ENCODE measurements at places on chromosomes 6 and 20.

DNA sequence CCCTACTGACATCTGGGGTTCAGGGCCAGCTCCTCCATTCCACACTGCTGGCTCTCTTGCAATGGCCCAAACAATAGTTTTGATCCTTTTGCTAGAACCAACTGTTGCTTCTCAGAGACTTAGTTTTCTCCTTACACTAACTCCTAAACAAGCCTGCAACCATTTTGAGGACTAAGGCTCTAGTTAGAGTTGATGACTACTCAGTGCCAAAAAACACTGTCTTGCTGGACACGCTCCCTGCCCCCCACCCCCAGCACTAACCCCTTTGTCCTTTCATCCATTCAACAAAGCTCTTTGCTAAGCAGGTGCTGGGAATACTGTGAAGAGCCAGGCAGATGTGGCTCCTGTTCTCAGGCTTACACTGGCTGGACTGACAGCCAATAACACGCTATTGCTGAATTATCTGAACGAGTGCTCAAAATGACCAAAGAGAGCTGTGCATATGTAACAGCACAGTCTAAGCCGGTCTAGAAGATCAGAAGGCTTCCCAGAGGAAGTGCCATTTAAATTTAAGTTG is 17.6 kb downstream of the GCLC start:
- DNase-seq: no peak

- no peak for DNase-seq
Observed at GRCh38 chr6:88914180-88914579, 49.2 kb downstream of the RNGTT start.

DNA sequence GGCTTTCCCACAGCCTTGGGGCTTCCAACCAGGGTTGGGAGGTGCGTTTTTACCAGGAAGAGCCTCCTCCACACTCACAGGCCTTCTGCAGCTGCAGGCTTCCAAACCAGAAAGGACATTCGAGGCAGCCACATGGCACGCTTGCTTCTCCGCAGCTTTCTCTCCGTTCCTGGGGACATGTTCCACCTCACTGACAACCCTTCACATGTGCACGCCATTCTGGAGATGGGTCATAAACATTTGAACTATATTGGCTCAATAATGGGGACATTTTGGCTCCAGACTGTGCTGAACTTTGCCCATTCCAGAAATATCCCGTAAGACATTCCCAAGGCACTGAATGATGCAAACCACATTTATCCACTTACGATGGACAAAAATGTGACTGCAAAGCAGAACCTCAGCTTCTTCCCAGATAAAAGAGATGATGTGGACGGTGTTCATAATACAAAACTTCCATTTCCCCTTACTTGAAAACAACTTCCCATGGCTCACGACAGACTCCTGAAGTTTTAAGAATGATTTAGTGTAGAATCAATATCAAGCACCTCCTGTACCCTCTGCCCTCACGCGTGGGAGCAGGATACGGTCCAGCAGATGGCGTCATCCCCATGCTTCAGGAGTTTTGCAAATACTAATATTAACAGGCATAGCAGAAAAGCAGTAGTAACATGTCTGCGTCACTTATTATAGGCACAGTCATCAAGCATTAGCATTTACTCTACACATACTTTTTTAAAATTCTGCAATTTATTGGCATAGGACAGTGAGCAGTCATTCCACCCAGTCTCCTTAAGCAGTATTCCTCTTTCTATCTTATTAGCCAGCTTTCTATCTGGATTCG is 25.4 kb upstream of the FOXF2 start:
- peak; percentile 26 for DNase-seq

GRCh38 chr6:43254138-43254817 is 11.0 kb downstream of the TTBK1 start:
- DNase-seq: no peak

GRCh38 chr20:34791289-34792020 is 34.0 kb downstream of the NCOA6 start:
- peak; percentile 66 for DNase-seq

DNA sequence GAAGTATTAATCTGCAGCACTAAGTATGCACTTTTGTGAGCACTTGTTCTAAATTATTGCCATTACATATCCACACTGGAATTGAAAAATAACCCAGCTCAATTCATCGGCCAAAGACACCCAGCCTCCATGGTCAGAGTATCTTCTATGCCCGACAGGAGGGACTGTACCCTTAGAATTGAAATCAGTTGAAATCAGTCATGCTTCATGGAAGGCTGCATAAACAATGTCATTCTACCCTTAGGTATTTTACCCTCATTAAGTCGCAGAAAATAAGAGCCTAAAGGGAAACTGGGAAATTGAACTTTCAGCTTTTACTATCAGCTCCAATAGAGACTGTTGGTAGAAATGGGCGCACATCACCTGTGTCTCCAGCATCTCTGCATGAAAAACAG is 2.9 kb upstream of the RAMACL start:
- DNase-seq: no peak

GRCh38 chr6:23002044-23002619 is 432.8 kb downstream of the HDGFL1 start:
- DNase-seq: no peak

DNA sequence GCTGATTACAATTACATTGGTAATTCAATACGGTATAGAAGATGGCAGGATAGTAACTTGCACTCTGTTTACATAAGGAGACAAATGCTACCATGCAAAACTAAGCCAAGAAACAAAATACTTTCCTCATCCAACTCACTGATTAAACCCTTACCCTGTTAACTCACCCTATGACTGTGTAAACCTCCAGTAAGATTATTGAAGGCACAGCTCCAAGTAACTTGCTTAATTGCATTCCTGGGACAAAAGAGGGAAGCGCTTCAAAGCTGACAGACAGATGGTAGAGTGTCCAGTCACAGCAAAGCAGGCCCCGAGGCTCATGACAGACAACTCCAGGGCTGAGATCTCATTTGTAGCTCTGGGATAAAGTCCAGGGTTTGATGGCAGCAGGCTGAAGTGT is 6.9 kb upstream of the KIF16B start:
- DNase-seq: no peak

DNA sequence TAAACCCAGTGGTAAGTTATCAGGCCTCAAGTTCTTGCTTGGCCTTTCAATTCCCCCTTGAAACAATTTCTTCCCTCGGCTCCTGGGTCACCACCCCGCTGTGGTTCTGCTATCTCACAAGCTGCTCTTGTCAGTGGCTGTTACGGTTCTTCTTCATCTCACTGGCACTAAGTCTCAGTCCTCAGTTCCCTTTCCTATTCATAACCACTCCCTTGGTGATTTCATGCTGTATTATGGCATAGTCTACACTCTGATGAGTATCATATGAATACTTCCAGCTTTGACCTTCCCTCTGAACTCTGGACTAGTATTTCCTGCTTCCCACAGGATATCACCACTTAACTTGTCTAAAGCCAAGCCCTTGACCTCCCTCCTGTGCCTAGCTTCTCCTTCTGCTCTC is 7.9 kb downstream of the TAAR1 start:
- no peak for DNase-seq

DNA sequence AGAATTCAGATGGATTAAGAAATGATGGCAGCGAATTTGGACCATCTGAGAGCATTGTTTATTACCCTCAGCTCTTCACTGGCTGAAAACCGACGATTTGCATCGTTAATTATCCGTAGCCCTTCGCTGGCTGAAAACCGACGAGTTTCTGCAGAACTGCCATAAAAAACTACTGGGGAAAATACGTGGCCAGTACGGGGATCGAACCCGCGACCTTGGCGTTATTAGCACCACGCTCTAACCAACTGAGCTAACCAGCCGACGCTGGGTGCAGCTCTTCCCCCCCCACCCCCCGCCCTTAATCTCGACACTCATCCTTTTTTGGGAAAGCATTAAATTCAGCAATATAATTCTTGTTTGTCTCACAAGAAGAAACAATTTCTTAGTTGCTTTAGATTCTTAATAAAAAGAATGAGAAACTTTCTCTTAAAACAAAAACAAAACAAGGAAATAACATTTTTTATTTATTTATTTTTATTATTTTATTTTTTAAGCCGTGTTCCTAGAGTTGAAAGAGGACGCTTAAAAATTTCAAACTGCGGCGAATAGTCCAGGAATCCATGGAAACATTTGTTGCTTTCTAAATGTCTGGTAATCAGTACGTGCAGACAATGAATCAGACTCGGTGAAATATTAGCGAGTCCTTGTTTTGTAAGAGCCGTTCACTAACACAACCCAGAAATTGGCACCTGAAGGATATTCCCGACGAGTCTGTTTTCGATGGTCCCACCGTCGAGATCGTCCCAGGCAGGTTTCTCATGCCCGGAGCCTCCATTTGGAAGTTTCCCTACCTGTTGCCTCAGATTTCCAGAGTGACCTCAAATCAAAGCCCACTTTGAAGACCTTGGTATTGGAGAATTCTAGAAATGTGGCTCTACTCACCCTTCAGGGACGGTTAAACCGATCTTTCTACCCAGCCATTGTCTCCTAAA is 27.8 kb downstream of the PRSS16 start:
- peak; percentile 57 for DNase-seq

DNA sequence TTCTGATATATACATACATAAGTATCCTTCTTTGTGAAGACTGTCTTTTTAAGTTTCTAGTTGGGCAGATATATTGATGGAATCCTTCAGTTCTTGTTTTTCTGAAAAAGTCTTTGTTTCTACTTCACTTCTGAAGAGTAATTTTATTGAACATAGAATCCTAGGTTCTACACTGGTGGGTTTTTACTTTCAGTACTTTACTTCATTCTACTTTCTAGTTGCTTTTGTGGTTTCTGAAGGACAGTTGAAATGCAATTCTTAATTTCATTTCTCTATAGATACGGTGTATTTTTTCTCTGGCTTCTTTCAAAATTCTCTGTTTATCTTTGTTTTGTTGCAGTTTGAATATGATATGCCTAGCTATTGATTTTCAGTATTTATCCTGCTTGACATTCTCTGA is 105.3 kb downstream of the HMGCLL1 start:
- DNase-seq: no peak

DNA sequence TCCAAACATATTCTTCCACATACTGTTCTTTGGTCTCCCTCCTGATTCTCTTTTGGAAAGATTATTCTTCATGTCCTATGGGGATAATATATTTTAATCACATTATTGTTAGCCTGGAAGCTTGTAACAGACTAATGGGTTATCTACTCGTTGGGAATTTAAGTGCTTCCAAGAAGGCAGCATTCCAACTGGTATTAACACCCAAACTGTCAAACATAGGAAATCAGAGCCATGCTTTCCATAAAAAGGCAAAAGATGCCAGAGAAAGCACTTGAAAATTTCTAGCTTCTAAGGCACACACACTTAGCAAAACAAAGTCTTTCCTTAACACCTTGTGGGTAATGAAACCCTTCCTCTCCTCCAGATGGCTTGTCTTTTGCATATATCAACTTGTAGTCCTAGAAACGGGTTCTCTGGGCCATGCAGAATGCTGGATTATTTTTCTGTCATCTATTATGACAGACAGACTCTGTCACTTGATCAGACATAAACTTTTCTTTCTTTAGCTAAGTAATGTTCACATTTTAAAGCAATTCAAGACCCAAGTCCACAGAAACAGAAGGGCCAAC is 41.5 kb downstream of the B4GALT5 start:
- DNase-seq: no peak

- DNase-seq: no peak
Observed at GRCh38 chr20:43849496-43850186, 65.0 kb upstream of the TOX2 start.

DNA sequence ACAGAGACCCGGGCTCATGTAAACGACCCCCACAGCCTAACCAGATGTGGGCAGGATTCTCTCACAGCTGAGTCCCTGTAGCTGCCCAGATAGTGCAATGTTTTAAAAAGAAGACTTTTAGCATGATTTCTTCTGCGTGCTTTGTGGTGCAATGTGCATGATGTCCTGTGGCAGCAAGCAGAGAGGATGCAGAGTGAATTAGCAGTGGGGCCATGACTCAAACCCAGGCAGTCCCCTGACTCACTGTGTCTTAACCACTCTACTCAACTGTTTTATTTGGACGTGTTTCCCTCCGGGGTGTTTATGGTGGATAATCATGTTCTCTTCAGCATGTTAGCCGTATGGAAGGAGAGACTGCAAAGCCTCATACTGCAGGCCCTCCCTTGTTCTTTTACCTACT is 247.9 kb downstream of the SLC24A3 start:
- DNase-seq: no peak

DNA sequence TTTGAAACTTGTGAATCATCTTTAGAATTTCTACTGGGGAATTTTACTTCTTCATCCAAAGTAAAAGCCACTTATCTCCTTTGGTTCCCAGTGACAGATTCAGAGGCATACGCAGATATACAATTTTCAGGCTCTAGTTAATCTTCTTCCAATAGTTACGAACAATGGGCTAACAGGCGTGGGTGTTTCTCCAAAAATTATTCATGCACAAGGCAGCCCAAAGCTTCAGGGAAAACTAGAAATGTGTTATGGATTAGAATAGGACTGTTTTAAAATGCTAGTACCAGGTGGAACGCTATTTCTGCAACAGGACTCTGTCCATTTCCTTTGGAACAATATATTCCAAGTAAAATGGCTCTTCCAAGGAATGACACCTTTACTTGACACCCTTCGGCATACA is 102.2 kb downstream of the ZNF217 start:
- no peak for DNase-seq

GRCh38 chr20:35307666-35308653 is 15.7 kb upstream of the FAM83C start:
- DNase-seq: no peak

DNA sequence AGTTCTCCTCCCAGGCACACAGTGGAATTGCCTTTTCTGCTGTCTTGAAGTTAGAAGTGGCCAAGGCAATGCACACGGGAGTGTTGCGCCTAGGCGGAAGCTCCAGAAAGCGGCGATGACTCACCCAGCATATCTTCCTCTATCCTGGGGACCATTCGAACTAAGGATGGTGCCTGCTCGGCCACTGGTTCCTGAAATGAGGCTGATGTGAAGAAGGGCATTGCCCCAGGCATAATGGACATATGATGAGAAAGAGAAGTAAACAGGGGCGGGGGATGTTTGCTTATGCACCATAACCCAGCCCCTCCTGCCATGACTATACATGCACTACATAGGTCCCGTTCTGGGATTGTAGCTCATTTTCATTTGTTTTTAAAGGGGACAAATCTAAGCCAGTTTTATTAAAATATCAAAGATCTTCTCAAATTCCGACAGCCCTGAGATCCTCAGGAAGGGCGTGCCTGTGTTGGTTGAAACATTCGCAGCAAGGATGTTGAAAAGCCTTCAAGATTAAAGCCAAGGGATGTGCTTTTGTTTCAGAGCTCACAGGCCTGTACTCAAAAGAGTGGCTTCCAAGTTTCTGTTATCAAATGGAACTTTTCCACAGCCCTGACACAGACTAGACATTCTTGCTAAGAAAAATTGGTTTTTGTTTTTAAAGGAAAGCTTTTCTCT is 218.5 kb downstream of the LY86 start:
- DNase-seq: no peak
